ENCODE measurements at places on chromosomes 7 and 10. TPM values are rescaled to one million over a fixed set of nuclear protein-coding genes. Genes with fewer than 3 reads are reported as not detected.
A peak's percentile ranks its signal among the peaks of the same experiment; 100 is the strongest.

DNA sequence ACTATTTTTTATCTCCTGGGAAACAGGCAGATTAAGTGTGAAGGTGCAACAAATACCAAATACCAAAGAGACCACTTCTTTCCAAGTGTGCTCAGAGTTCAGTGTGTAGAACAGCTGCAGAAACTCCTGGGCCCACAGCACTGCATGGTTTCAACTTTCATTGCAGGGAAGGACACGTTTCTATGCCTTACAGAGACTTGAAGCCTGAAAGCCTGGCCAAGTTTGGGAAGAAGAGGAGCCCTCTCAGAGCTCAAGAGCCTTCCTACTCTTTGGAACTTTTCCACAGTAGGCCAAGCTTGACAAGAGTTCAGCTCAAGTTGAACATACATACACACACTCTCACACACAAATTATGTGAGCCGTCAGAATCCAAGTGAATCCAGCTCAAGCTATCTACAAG is 2.5 kb downstream of the HOXA4 start:
- no peak for DNase-seq

DNA sequence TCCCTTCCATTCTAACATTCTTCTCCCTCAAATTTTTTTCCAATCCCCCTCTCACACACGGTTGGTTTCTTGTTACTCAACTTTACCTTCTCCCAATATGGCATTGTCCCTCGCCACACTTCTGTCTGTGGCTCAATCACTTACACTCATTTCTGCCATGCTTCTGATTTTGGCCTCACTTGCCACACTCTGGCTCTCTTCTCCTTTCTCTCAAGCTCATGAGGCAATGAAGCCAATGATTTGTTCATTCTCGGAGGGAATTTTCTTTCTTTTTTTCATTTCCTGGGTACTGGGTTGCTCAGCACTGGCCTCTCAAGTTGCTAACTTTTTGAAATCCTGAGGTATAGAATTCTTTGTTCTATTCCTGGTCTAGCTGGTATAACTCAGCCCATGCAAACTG is 4.0 kb upstream of the MYOZ1 start:
- no peak for DNase-seq

- no peak for DNase-seq
These were observed 156.6 kb downstream of the CCDC3 start for GRCh38 chr10:12844811-12845483.

DNA sequence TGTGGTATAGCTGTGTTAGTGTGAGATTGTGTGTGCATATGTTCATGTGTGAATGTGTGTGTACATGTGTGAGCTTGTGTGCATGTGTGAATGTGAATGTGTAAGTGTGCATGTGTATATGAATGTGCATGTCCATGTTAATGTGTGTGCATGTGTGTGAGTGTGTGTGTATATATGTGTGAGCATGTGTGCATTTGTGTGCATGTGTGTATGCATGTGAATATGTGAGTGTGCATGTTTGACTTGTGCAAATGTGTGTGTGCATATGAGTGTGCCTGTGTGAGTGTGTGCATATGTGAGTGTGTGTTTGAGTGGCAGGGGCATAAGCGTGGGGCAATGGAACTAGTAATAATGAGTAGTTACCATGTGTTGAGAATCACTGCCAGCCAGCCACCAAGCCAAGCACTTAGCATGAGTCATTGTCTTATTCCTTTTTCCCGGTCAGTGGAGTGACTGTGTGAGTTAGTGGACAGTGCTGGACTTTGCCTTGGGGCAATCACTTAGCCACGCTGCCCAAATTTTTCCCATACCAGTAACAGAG is 46.3 kb upstream of the SHH start:
- peak; percentile 47 for DNase-seq

DNA sequence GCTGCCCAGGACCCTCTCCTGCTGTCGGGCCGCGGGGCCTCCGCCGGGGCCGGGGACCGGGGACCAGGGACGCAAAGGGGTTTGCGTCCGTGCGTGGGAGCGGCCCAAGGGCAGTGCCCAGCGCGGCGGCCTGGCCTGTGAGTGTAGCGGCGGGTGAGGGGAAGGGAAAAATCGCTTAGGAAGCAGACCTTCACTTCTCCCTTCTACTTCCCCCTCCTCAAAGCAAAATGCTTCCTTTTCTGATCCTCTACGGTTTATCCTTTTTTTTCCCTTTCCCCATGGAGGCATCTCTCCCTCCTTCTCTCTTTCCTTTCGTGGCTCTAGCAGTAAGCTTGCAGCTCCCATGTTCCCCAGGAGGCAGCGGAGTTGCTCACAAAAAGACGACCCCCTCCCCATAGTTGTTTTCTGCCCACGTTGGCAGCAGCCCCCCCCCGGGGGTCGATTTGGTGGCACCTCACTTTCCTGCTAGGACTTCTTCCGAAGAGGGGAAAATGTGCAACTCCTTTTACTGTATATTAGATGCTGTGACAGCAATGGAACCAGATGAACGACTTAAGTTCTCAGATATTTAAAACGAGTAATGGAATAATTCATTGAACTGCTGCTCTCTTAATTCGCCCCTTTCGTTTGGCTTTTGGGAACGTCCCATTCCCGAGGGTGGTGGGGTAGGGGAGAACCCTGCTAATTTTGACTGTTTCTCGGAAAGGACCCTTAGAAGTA is 724 bp downstream of the CAPZA2 start:
- DNase-seq, result peak; percentile 42

GRCh38 chr7:138546829-138547228 is 86.8 kb downstream of the TRIM24 start:
- no peak for DNase-seq

DNA sequence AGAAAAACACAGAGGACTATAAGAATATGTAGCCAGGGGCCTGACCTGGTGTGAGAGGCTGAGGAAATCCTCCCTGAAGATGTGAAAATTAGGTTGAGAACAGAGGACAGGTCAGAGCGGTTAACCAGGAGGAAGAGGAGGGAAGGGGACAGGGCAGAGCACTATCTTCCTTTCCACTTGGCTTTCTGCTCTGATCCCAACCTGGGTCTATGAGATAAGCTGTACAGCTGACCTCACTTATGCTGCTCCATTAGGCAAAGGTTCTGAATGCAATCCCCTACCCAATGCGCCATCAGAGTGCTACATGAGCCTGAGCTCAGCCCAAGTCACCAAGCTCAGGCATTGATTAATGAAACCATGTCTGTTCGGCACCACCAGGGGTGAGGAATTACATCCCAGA is 10.5 kb downstream of the LIPA start:
- no peak for DNase-seq

- no peak for DNase-seq
These were observed 86.8 kb downstream of the CPEB3 start for GRCh38 chr10:92203919-92204623.

DNA sequence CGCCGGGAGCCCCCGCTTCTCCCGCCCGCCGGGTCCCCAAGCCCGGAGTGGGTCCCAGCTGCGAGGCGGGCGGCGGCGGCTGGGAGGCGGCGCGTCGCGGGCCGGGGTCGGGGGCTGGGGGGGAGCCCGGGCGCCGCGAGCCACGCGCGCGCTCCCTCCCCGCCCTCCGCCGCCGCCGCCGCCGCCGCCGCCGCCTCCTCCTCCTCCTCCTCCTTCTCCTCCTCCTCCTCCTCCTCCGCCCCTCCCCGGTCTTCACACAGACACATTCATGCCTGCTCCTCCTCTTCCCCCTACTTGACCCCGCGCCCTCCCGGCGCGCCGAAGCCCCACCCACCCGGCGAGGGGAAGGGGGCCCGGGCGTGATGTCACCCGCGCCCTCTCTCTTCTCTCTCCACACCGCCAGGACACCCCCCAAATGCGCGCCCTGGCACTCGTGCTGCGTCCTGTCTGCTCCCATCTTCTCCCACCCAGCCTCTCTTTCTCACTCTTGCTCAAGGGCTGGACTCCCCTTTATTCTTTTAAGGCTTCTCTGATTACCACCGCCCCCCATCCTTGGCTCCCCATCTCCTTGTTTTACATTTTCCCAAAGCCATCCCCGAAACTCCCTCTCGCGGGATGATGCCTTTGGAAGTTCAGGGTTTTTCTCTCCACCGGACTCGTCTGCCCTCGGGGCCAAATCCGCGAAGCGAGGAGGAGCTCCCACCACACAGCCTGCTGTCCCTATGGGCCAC is 967 bp upstream of the GLI3 start:
- peak; percentile 55 for DNase-seq

DNA sequence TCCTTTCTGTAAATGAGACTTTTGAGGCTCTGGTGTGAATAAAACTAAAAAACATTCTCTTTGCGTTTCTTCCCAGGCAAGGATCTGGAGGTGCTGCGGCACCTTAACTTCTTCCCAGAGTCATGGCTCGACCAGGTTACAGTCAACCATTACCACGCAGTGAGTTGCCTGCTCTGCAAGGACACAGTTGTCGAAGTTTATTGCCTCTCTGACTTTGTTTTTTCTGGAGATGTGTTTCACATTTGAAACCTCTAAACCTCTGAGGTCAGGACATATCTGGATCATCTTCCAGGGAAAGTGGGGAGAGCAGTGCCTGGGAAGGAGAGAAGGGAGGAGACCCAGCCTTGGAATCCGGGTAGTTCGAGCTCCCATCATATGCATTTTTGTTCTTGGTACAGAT is 43.4 kb upstream of the PLEKHA1 start:
- DNase-seq, result no peak

GRCh38 chr7:81029511-81029910 is 110.7 kb upstream of the SEMA3C start:
- no peak for DNase-seq

AKR1C1 gene
- 0.27 TPM for total RNA-seq

AKR1D1 gene
- total RNA-seq, result 0.13 TPM

HYAL4 gene
- total RNA-seq, result not detected

LIPK gene
- total RNA-seq, result not detected

BTBD16 gene
- not detected for total RNA-seq

DDC gene
- total RNA-seq, result not detected

MYO1G gene
- 0.26 TPM for total RNA-seq

GJC3 gene
- total RNA-seq, result 0.29 TPM

Data from SK-MEL-5 (cell line).